NCI-H187 treated with DMSO at 0.1 percent for 48 hours (cell line): ENCODE measurements at places on chromosomes 1 and 21.

GRCh38 chr1:178506669-178507068 lies 6.2 kb upstream of the TEX35 start:
- no peak for DNase-seq

GRCh38 chr1:182259229-182259872 lies 132.2 kb downstream of the GLUL start:
- no peak for DNase-seq

DNA sequence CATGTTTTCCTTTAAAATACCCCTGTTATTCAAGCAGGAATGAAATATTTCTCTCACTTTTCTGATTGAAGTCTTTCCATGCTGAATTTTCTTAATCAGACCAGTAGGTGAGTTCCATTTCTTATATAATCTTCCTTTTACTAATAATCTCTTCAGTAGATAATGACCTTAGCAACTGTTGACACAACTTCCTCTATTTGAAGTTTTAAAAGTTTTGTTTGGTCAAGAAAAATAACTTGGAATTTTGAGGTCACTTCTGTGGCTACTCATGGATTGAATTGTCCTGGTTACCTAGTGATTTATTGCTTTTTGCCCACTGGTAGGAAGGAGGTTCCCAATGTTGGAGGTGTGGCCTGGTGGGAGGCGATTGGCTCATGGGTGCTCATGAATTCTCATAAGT lies 70.6 kb upstream of the PAXBP1 start:
- no peak for DNase-seq

- DNase-seq = no peak
These were observed 120.9 kb upstream of the KIAA1614 start for GRCh38 chr1:180791806-180792205.

- DNase-seq = no peak
These were observed 95.5 kb upstream of the RALGPS2 start for GRCh38 chr1:178629252-178630154.

- DNase-seq = no peak
These were observed 13.8 kb upstream of the KCNQ4 start for GRCh38 chr1:40769815-40770214.

DNA sequence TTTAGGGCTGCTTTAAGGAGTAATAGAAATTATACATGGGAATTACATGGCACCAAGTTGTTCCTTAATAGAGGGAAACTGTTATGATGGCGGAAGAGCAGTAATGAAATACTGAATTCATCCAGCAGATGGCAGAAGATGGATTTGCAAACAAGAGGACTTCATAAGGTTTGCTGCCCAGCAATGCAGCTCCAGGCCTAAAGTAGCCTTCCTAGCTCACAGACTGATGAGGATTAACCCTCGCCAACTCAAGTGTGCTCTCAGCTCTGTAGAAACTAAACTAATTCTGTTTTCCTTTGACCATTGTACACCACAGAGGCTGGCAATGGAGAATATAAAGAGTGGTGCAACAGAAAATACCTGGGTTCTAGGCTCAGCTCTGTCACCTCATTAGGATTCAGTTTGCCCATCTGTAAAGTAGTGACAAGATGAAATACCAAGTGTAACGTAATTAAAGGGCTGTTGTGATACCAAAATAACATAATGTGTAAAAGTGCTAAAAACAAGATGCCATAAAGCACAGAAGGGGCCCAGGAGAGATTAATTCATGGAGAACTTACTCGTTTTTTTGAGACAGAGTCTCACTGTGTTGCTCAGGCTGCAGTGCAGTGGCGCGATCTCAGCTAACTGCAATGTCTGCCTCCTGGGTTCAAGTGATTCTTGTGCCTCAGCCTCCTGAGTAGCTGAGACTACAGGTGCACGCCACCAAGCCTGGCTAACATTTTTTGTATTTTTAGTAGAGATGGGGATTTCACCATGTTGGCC lies 102.4 kb upstream of the SERBP1 start:
- DNase-seq = no peak

DNA sequence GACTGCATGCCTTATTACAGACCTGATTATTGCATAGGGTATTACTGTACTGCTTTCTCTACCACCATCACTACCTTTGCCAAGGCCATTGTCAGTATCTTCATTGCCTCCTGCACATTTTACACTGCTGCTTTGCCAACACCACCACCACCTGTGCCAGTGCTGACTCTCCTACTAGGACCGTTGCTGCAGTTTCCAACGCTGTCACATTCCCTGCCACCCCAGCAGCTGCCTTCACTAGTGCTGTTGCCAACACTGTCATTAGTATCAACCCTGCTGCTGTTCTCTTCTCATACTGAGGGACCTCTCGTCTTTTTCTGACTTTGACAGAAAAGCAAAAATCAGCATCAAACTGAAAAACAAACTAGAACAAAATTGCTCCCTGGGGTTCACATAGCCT lies 394.9 kb upstream of the B3GALT2 start:
- DNase-seq = no peak

DNA sequence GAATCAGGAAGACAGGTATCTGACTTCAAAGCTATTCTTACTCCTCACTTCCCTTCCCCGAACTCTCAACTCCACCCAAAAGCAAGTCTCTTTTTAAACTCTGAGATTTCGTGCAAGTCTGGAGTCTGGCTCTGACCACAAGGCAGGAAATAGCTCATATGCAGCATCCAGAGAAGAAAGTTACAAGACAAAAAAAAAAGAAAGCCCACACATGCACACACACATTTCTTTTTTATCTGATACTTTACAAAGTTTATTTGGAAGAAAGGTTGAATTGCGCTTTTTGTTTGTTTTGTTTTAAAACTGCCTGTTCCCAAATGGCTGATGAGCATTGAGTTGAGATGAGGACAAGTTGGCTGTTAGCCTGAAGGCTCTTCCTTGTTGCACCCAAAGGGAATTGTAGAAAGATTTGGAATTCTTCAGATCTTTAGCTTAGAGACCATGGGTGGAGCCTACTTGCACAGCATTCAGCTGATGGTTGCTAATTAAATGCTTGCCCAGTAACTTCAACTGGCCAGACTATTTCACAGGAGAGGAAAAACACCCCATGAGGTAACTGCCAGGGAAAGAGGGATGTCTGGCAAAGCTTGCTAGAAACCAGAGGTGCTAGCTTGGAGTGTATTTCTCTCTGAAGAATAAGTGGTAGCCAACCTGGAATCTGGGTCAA lies 490.3 kb downstream of the TTLL7 start:
- no peak for DNase-seq

DNA sequence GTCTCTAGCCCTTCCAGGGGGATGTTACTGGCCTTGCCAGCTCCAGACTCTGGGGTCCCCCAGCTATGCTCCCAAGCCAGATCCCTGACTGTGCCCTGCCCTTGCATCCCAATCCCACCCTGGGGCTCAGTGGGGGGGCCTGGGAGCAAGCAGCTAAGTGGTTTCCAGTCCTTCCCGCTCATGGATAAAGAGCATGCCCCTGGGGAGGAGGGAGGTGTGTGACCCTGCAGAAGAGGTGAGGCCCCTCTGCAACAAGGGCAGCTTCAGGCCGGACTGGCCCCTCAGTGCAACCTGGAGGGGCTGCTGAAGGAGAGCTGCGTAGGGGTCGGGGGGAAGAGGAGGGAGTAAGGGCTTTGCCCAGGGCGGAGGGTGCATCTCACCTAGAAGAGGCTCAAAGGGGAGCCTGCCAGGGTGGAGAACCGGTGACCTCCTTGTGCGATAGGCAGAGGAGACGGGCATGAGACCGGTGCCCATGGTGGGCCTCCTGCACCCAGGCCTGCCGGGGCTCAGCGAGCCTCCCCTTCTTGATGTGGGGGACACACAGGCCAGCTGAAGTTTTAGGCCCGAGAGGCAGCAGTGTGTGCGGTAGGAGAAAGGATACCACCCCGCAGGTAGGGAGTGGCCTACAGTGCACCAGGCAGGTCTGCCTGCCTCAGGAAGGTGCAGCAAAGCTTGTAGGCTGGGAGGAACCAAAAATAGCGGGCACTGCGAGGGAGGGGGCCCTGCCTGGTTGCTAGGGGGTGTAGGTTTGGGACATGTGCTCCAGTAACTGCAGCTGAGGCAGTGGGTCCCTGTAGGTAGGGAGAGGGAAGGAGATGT lies 3.1 kb downstream of the OBSCN start:
- no peak for DNase-seq

- no peak for DNase-seq
These were observed 15.5 kb upstream of the LIN9 start for GRCh38 chr1:226324479-226324878.

DNA sequence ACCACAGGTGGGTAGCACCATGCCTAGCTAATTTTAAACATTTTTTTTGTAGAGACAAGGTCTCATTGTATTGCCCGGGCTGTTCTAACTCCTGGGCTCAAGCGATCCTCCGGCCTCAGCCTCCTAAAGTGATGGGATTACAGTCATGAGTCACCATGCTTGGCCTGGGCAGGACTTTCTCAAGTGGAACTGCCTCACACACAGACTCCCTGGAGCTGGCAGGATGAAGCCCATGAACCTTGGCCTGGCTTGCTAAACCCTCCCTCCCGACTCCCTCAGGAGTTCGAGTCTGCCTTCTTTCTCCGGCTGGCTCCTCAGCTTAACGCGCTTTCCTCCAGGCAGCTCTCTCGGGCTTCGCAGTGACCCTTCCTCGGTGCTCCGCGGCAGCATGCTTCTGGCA lies 7.7 kb upstream of the ECE1 start:
- DNase-seq = no peak

DNA sequence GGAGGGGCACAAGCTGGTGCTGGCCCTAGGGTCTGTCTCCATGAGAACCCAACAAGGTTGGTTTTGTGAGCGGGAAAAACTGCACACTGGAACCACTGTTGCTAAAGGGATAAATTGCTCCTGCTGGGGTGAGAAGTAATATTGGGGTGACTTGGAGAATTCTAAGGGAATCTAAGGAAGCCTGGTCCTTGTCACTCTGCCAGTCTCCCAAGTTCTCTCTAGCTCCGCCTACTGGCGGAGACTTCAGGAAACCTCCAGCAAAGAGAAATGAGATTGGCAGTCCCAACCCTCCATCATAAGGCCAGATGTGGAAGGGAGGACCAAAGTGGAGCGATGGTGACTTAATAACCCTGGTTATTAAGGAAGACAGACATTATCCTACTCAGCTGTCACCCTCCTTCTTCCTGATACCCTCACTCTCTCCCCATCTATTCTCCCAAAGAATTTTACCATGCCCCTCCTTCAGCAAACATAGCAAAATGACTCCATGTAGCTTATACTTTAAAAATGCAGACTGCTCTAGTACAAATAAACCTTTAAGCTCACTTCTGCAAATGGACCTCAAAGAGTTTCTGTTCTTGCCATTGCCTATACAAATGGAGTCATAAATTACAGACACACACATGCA lies 2.7 kb downstream of the LCE1F start:
- DNase-seq = no peak

DNA sequence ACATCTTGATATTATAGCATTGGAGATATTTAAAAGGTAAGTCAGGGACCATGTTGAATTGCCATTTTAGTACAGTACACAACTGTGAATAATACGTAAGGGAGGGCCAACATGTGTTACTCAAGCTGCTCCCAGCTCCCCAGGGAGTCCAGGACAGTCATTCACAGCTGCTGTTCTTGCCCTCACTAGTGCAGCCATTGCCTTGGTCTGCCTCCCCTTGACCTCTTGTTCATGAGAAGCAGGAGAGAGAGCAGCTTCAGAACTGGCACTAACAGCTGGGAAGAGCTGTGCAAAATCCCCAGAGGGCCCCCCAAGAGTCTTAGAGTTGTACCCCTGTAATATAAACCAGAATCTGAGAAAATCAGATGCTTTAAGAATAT lies 16.4 kb downstream of the TCEANC2 start:
- no peak for DNase-seq

DNA sequence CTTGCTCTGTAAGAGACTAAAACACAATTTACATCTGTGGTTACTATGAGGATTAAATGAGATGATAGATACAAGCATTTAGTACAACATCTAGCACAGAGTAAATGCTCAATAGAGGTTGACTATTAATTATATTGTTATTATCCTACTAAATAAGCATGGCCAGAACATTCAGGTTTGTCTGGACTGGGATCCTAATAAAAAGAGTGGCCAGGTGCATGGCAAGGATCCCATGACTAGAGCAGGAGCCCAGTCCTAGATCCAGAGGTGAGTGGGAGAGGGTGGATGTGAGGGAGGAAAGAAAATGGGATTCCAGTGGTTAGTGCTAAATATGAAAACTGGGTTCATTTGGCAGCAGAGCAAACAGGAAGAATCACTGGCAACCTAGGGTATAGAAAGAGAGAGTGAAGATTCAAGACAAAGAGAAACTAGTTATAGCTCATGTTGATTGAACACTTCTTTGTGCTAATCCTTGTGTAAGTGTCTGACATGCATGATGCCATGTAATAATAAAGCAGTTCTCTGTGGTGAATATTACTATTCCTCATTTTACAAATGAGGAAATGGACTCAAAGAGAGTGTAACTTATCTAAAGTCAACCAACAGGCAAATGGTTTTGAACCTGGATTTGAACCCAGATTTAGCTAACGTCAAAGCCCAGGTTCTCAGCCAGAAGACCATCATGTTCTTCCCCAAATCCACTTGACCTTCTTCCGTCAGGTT lies 71.1 kb upstream of the FGGY start:
- DNase-seq = no peak

DNA sequence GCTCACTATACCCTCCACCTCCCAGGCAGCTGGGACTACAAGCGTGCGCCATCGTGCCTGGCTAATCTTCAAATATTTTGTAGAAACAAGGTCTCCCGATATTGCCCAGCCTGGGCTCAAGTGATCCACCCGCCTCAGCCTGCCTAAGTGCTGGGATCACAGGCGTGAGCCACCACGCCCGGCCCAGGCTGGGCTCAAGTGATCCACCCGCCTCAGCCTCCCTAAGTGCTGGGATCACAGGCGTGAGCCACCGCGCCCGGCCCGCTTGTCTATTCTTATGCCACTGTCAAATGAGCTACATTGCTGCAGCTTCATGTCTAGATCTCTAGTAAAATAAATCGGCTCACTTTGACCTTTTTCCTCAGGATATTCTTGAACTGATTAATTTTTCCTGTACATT lies 107.7 kb upstream of the COL6A1 start:
- DNase-seq = no peak

DNA sequence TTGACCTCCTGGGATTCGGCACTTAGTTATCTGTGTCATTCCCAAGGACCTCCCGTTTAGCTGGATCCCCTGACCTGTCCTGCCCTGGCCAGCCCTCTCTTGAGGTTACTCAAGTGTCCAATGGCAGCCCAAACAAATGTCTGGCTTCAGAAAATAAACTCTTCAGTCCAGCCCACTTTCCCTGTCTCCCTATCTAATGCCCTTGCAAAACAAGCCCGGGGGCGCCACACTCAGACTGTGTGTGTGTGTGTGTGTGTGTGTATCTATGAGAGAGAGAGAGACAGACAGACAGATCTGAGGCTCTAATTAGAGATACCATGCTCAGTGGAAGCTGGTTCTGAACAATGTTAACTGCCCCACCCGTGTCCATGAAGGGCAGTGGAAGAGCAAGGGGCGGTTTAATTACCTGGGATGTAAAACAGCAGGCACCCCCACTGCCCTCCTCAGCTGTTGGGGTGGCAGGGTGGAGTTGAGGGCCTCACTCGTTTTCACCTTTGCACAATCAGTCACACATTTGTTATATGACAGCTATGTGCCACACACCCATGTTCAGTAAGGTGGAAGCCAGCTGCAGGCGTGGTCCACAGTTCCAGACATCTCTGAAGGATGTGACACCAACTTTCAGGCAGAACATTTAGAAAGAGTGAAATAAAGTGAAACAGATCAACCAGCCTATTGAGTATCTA lies 57.4 kb downstream of the B3GALT5 start:
- DNase-seq = no peak
